ENCODE measurements at places on chromosomes 5 and 9.

DNA sequence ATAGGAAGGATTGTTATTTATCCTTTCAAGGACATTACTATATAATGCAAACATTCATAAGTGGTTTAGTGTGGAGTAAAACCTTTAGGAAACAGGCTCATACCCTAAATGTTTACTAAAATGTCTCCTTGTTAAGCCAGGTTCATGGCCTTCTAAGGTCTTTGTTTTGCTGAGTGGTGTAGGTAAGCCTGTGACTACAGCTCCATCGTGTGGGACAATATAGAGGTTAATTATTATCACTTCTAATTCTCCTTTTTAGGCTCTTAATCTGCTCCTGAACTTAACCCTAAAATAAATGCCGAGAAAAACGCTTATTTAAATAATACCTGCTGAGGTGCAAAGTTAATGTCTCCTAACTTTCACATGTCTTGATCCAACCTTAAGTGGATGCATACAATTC is 43.8 kb downstream of the SPINK5 start:
- DNase-seq, result no peak

DNA sequence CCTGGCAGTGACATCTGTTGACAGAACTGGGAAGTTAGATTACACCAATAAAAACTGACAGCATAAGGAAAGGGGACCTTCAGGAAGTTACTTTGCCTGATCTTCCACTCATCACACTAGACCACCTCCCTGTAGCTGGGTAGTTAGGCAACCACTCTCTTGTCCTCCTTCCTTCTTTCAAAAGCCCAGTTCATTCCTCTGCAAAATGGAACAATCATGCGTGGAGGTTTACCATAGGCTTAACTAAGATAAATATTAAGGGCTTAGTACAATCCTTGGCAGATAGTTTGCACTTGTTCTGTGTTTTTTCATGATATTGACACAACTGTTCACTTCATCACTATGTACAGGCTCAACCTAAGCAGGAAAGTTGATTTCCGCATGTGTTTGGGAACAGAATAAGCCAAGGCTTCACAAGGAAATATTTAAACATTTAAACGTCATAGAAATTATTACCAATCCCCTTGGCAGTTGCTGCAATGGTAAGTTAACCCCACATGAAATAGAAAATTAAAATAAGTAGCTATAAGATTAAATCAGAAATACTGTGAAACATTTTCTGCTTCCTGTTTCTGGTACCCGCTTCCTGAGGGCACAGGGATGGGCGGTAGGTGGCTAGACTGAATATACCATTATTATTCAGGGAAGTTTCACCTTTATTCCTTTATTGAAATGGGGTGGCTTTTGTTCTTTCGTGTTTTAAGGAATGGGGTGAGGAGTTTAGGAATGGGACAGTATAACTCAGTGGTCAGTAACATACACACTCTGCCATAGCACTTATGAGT is 9.9 kb upstream of the PTGER4 start:
- no peak for DNase-seq

DNA sequence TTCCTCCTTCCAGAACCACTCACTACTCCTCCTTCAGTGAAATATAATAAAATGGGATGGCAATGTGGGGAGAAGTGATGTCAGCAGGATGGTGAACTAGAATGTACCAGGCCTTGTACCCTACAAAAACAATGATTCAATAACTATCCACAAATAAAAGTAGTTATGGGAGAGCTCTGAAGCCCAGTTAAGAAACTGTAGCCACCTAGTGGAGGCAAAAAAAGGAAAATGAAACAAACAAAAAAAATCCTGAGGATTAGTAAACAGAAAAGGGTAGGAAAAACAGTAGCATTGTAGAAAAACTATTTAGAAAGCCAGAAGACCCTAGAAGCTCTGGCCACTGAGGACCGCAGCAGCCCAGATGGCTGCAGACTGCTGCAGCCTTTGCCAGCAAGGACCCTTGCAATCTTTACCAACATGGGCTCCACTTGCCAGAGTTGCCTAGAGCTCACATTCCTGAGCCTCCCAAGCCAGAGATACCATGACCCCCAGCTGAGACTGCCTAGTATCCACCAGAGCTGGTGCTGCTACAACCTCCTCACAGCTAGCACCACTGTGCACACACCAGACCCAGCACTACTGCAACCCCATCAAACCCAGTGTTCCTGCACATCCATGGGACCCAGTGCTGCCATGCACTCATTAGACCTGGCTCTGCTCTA is 259.7 kb upstream of the MSX2 start:
- DNase-seq, result no peak

DNA sequence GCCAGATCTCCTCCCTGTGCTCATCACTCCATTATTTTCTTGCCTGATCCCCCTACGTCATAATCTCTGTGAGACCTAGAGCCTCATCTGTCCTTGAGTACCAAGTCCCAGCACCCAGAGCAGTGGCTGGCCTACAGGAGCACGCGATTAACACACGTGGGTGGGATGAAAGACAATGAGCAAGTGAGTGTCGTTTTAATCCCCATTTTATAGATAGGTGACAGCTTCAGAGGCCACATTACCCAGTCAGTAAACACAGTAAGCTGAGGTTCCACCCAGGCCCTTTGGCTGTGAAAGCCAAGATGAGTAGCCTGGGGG is 17.3 kb downstream of the TRUB2 start:
- no peak for DNase-seq

- peak; percentile 58 for DNase-seq
Observed at GRCh38 chr9:127136081-127136879, 13.8 kb upstream of the ANGPTL2 start.

- no peak for DNase-seq
Observed at GRCh38 chr9:98980291-98980690, 36.6 kb downstream of the COL15A1 start.

DNA sequence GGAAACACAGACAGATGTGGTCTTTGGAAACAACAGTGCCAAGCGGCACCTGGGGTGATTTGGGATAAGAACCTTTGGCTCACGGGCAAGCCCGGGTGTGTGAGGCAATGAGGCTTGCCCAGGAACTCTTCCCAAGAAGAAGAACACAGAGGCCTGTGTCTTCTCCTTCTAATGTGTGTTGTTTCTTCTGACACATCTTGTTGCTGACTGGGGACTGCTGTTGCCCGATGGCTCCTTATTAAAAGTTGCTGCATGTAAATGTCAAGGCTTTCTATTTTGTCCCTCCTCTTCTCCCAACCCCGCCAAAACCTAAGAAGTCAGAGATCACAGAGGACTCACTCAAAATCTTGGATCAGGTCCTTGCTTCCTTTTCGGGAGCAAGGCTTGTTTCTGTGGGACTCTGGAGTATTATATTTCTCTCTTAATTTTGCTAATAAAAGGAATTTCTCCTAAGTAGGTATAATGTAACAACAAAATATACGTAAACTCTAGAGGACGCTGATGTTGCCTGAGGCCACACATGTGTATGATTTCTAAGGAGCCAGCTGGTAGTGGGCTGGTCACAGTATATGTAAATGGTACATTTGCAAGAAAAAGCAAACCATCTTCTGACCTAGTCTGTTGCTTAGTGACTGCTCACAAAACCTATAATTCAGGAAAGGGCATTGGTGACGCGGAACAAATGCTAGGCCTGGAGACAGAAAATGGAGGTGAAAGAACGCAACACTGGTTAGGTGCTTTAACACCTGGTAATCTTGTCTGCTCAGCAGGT is 232.5 kb downstream of the GADD45G start:
- no peak for DNase-seq

GRCh38 chr9:90901933-90902332 is 100.3 kb downstream of the SYK start:
- no peak for DNase-seq

- DNase-seq, result no peak
Observed at GRCh38 chr5:172792701-172793570, 21.9 kb upstream of the DUSP1 start.

DNA sequence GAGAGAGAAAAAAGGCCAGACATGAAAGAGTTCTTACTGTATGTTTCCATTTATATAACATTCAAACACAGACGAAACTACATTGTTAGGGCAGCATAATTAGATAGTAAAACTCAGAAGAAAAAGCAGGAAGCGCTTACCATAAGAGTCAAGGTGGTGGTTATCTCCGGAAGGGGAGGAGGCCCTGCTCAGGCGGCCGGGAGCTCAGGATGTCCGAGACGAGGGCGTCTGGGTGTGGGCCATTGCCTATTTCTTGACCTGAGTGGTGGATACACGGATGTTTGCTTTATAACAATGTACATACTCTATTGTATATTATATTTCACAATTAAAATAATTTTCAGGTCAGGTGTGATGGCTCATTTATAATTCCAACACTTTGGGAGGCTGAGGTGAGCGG is 80.9 kb upstream of the COL5A1 start:
- peak; percentile 20 for DNase-seq

DNA sequence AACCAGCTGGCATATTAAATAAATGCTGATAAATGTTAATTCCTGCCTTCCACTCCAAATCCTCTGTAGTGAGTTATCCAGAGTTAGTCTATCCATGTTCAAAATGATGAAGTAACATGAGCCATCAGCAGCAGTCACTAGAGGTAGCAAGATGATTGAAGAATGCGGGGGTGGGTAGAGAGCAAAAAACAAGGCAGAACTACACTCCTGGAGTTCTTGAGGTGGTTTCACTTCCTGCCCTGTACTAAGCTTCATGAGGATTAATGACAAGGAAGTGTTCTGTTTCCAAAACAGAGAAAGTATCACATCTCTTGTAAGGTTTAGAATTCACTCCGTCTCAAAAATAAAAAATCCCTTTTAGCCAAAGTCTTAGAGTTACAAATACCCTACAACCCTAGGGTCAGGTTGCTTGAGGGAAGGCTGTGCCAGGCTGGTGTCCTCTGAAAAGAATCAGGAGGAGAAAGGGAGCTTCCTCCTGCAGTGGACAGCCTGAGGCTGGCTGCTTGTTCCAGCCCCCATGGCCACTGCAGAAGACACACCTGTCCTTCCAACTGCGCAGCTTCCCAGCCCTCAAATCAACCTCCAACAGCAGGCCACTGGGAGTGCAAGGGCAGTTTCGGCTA is 180.2 kb downstream of the DENND1A start:
- DNase-seq, result no peak

GRCh38 chr9:137372693-137373610 is 50.0 kb downstream of the EXD3 start:
- DNase-seq, result peak; percentile 74

DNA sequence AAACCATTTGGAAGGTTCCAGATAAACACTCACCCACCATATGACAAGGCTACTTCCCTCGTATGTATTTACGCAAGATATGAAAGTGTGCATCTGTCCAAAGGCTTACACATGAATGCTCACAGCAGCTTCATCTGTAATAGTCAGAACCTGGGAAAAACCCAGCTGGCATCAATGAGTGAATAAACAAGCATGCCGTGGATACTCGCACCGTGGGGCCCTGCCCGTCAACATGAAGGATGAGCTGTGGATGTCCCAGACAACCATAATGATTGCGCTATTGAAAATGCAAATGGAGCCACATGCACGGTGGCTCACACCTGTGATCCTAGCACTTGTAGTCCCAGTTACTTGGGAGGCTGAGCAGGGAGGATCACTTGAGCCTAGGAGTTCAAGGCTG is 60.6 kb upstream of the FCN1 start:
- peak; percentile 19 for DNase-seq

DNA sequence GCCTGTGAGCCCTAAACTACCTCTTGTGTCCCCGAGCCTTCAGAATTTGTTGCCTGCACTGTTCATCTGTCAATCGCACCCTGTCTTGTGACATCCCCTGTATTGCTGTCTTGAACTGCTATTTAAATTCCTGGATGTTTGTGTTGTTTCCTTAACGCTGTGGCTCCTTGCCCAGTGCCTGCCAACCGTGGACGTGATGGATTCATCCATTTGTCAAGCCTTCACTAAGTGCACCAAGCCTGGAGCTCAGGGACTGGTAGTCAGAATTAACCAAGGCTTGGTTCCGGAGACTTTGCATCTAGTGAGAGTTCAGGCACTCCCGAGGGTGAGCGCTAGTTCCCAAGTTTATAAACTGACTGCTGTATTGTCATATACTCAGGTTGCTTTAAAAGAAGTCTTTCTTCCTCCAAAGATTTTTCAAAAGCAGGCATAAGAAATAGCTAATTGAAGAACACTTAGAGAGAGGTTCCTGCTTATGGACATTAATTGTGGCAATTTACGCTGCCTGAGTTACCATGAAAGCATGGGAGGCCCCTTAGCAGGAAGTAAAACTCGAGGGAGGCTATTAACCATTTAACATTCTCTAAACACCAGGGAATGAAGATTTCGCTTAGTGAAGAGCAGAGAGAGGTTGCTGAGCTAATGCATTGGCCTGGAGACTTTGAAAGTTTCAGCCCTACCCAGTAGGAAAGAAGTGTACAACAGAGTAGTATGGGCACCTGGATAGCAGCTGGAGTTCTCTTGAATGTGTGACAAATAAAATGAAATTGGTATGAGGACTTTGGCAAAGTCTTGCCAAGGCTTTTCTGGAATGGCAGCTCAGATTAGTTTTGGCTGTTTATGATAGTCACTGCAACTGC is 29.0 kb downstream of the RGS3 start:
- DNase-seq, result no peak

GRCh38 chr9:93111001-93111370 is 15.0 kb downstream of the CARD19 start:
- no peak for DNase-seq

DNA sequence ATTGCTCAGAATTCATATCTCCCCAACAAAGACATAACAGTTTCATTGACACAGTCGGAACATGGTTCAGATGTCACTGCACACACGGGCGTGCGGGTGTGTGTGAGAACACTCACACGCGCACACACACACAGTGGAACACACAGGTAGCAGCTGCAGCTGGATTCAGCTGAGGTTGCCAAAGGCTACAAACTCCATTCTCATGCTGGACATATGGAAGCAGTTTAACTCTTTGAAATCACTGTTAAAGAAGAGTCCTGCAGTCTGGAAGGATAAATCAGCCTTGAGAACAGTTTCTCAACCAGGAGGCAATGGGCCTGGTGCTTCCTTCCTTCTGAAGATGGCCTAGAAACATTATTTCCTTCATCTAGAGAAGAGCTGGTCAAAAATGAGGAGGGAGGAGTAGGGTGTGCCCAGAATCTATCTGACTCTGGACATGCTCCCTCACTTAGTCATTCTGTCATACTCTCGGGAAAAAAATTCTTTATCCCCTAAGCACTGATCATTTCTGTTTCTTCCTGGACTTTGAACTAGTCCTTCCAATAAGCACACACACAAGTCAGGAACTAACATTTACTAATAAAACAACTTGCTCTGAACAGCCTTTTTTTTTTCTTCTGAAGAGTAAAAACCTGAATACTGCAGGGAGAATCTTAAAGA is 160.6 kb downstream of the ZDHHC21 start:
- DNase-seq, result no peak

DNA sequence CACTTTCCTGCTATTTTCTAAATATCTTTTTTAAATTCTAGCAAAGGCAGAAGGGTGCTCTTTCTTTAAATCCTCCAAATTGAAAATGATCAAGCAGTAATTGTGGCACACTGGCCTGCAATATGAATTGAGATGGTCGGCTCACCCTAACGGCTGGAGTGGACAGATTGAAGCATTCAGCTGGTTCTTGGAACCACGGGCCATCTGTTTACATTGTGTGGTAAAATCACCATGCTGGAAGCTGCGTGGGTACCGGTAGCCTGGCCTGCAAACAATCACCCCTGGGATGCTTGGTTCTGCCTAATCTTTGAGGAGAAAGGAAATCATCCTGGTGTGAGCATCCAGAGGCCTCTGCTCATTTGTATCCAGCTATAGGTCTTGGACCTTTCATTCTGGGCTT is 289.3 kb downstream of the ZNF608 start:
- DNase-seq, result no peak
